ENCODE measurements at places on chromosomes 3 and 15.

DNA sequence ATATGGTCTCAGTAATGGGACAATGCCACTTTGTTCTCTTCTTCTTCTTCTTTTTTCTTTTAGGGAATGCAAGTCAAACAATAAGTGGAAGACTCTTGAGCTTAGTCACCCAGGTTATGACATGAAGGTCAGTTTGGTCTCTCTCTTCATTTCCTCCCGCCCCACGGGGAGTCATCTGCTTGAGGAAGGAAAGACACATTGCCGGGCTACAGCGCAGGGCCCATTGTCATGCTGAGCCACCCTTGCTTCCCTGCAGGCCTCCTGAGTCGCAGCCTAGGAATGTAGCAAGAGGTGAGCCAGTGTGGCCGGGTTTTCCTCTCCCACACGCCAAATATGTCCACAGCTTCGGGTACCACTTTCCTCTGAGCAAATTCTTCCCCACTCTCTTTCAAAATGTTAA, 47.6 kb downstream of the RAP2B start:
- DNase-seq = no peak

DNA sequence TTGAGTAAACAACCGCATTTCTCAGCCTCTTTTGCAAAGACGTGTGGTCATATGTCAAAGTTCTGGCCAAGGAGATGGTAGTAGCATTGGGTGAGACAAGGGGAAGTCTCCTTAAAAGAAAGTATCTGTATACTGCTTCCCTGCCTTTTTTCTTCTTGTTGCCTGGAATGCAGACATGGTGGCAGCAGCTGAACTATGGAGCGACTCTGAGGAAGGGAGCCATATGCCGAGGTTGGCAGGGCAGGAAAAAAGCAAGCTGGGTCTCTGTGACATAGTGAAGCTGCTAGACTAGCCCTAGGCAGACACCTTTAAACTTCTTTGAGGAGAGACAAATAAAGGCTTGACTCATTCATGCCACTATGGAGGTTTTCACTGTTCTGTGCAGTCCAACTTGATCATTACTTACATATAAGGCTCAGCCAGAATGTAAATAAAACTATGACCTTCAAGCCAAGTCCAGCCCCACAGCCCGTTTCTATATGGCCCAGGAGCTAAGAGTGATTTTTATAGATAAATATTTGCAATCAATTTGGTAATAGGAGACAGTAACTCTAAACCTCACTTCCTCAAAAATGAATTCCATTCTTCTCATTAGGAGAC, 30.6 kb upstream of the PRICKLE2 start:
- no peak for DNase-seq

- DNase-seq = no peak
These were observed 687.9 kb downstream of the SQOR start for GRCh38 chr15:46322753-46323152.

- no peak for DNase-seq
These were observed 152.7 kb downstream of the CD47 start for GRCh38 chr3:107938143-107938542.

- DNase-seq = no peak
These were observed 261.4 kb downstream of the TJP1 start for GRCh38 chr15:29560896-29561295.

DNA sequence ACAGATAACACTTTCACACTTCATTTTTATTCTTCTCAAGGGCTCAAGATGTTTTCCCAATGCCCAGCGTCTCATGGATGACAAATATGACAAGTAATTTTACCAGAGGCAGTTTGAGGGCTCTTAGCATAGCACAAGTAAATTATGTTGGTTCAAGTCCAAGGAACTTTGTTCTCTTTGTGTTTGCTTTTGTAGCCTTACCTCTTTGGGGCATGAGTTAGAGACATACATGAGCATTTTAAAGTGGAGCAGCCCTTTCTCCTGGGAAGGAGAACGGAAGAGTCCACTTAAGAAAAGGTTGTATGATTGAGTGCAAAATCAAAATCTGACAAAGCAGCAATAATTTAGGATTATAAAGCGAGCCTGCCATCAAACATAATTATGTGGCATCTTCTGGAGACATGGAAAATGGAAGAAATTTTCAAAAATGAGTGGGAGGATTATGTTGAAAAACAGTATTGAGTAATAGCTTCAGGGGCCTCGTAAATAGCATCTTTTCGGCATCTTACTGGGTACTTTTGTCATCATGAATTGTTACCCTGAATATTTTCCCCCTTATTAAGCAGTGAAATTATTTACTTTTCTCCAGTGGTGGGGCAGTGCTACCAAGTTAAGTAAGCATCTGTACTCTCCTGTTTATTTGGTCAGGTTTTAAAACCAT, 65.9 kb downstream of the PGPEP1L start:
- no peak for DNase-seq

DNA sequence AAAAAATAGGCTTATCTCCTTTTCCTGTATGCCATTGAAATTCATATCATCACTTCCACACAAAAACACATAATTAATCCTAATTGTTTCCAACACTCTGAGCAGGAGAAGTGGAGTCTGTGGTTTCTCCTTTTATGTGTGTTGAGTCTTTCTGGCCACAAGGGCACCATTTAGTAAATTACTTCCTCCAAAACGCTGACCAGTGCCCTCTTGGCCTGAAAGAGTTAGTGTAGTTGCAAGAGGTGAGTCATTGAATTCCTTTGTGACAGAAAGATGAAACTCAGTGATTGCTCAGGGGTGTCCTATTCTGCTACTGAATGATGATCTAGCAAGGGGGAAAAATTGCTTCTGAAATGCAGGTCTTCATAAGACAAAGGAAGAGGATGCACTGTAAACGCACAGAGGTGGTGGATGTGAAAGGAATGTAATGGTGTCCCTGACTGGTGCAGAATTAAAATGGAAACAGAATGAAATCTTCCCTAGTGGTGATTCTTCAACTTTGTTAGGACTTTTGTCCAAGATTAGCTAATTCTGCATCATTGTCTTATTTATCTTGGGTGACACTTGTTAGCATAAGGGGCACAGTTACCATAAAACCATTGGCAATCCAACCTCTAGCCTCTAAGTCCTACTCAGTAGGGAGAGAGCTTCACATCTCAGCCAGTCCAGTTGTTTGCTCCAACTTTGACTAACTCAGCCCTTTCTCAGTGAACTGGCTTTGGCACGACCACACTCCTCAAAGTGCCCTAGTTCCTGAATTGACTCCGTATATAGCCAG, 208.4 kb upstream of the NANOGP8 start:
- DNase-seq = no peak

GRCh38 chr3:14829811-14830210, 11.0 kb downstream of the FGD5 start:
- no peak for DNase-seq

- no peak for DNase-seq
These were observed 547.6 kb downstream of the NLGN1 start for GRCh38 chr3:173945170-173945569.

GRCh38 chr15:22973286-22973685, 6.9 kb downstream of the CYFIP1 start:
- DNase-seq = no peak

- no peak for DNase-seq
These were observed 446.7 kb upstream of the PROK2 start for GRCh38 chr3:72231439-72232196.

- no peak for DNase-seq
These were observed 1.6 kb upstream of the UBA3 start for GRCh38 chr3:69081583-69082262.

GRCh38 chr3:151751161-151751560, 17.4 kb downstream of the AADACL2 start:
- no peak for DNase-seq

GRCh38 chr3:167780214-167780883, 44.8 kb downstream of the SERPINI1 start:
- DNase-seq = no peak

DNA sequence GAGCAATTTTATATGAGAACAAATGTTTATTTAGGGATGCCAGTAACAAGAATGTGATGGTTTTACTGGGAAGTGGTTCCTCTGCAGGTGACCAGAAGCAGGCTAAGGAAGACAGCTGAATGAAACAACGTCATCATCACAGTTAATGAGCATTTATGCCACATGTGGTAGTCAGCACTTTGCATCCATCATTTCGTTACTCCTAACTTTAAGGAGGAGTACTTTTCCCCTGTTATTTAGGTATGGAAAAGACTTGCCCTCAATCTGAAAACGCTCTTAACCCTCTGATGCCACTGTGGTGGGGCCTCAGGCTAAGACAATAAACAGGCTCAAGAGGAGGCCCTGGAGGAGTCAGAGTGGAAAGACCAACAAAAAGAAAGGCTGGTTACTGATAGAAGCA, 31.2 kb downstream of the INTS14 start:
- DNase-seq = no peak

GRCh38 chr3:141070727-141071357, 19.7 kb downstream of the SPSB4 start:
- no peak for DNase-seq

GRCh38 chr15:62257996-62258521, 93.0 kb upstream of the C2CD4B start:
- no peak for DNase-seq

DNA sequence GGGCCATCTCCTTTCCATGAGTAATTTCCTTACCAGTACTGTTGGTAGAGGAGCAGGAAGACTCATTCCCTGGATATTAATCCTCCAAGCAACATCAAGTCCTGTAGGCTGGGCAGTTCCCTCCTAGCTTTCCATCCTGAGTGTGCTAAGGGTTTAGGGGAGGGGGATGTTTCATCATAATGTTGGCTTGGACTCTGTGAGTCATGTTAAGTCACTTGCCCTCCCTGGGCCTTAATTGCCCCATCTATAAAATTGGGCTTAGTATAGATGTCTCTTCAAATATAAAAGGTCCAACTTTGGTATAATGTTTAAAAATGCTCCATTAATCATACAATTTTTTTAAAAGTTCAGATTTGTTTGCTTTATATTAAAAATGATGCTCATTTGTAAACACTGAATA, 52.7 kb downstream of the TLE3 start:
- no peak for DNase-seq

- no peak for DNase-seq
These were observed 36.8 kb upstream of the CNTN3 start for GRCh38 chr3:74651292-74651691.

DNA sequence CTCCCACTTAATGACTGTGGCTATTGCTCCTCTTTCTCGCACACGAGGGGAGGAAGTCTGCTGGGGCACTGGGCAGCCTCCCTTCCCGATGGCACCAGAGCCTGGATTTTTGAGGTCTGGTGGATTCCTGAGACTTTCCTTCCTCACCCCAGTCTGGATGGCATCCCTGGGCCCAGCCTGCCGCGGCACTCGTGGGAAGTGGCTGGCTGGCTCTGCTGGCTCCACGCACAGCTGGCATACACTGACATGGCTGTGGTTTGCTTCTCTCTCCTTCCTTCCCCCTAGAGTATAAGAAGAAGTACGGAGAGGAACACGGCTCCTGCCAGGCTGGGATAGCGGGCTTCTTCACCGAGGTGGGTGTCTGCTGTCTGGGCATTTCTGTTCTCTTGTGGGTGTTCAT, 319.8 kb upstream of the LRRFIP2 start:
- DNase-seq = no peak

- DNase-seq = no peak
These were observed 252.4 kb upstream of the HES1 start for GRCh38 chr3:193883551-193883950.

DNA sequence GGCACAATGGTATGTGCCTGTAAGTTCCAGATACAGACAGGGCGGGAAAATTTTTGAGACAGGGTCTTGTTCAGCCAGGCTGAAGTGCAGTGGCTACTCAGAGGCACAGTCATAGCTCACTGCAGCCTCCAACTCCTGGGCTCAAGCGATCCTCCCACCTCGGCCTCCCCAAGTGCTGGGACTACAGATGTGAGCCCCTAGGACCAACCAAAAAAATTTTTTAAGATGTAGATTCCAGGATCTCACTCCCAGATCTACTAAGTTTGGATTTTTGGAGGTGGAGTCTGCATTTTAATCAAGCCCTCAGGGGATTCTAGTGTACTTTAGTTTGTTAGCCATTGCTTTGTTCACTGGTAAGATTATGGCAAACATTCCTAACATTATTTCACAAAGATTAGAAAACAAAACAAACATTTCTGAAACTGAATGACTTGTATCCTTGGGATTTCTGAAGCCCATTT, 2.7 kb downstream of the LIPH start:
- DNase-seq = no peak

DNA sequence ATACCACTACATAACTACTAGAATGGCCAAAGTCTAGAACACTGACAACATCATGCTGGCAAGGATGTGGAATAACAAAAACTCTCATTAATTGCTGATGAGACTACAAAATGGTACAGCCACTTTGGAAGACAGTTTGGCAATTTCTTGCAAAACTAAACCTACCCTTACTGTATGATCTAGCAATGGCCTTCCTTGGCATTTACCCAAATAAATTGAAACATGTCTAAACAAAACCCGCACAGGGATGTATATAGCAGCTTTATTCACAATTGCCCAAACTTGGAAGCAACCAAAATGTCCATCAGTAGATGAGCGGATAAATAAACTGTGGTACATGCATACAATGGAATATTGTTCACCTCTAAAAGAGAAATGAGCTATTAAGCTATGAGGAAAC, 87.9 kb upstream of the SLC24A5 start:
- DNase-seq = no peak

DNA sequence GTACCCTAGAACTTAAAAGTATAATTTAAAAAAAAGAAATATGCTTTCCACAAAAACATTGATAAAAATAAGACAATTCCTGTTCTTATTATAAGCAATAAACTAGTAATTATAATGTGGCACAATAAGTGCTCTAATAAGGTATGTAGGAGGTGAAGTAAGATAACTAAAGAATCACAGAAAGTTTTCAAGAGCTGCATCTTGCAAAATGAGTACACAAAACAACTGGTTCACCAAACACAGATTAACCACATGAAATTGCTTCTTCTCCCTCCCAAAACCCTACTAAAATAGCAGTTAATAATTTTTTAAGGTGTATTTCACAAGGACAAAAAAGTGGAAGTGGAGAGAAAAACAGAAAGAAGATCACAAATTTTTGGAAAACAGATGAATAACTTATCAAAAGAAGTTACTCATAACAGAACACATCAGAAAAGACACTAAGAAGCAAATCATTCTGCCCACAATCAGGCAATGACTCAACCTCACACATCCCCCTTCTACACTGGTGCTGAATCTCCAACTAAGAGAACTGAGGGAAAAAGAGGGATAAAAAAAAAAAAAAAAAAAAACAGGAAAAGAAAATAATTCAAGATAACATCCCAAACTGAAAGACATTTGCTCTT, 64.2 kb downstream of the TBC1D5 start:
- DNase-seq = no peak

All from T-helper 9 cell (primary cell).